ENCODE measurements at places on chromosomes 1 and 21. TPM values are rescaled to one million over a fixed set of nuclear protein-coding genes. Genes with fewer than 3 reads are reported as not detected.

The PKLR gene
- not detected for total RNA-seq

The AQP10 gene
- not detected for total RNA-seq

The ITLN2 gene
- total RNA-seq: not detected

The ZNF648 gene
- total RNA-seq: not detected

The HMCN1 gene
- 6.7 TPM for total RNA-seq

The LCE2C gene
- total RNA-seq: not detected

The C1QTNF12 gene
- not detected for total RNA-seq

The CRYZL1 gene
- total RNA-seq: 7.9 TPM

The SMPDL3B gene
- 2.9 TPM for total RNA-seq

The OR2L8 gene
- total RNA-seq: not detected

The PEAR1 gene
- 1.1 TPM for total RNA-seq

The PPM1J gene
- 2.2 TPM for total RNA-seq

The AGT gene
- not detected for total RNA-seq

The DCST1 gene
- not detected for total RNA-seq

The URB1 gene
- 11.1 TPM for total RNA-seq

- H3K27me3 ChIP-seq: no peaks in the 10 kb centered on the region
- H3K4me3 ChIP-seq: no peak overlapping the region
- no peaks in the 10 kb centered on the region for H3K4me1 ChIP-seq
- H3K36me3 ChIP-seq: peaks cover 100% of the 10 kb centered on the region
Observed at GRCh38 chr21:44079846-44080245, 27.4 kb upstream of the PWP2 start.

DNA sequence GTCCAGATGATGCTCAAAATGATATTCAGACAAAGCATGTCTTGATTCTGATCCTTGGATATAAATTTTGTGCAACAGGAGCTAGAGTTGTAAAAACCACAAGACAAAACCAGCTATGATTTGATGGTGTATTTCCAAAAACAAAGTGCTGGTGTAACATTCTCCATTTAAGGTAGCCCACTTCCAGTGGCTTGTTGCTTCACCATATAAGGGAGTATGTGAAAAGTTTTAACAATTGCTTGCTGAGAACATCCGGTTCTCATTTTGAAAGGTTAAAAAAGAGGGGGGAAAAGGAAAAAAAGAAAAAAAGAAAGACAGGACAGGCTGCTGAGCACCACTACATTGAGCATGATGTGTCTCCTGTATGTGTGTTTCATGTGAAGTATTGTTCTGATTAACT, 123.6 kb downstream of the MACF1 start:
- H3K36me3 ChIP-seq: peaks cover 100% of the 10 kb centered on the region
- peak overlapping the region; percentile 53 for H3K27ac ChIP-seq

DNA sequence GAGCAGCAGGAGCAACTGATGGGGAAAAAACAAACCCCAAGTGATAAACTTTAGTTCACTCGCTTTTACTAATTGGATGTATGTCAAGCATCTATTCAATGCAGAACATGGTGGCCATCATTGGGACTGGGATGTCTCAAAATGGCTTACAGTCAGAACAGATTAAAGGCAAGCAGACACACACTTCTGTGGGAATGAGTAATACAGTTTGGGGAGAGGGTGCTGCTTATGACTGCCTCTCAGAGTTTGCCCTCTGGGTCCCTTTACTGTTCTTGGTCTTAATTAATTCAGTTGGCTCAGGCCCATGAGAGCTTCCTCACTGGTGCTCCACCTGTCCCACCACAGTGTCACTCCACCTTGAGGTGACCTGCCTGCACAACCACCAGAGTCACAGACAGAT, 119.5 kb downstream of the TBX19 start:
- no peaks in the 10 kb centered on the region for H3K4me1 ChIP-seq
- H3K36me3 ChIP-seq: no peaks in the 10 kb centered on the region
- H3K4me3 ChIP-seq: no peak overlapping the region
- H3K27me3 ChIP-seq: no peaks in the 10 kb centered on the region
- no peak overlapping the region for H3K27ac ChIP-seq

- no peaks in the 10 kb centered on the region for H3K4me1 ChIP-seq
- DNase-seq: no peak
- H3K27me3 ChIP-seq: no peaks in the 10 kb centered on the region
- H3K27ac ChIP-seq: no peak overlapping the region
Observed at GRCh38 chr1:100423832-100424337, 71.6 kb downstream of the CDC14A start.

DNA sequence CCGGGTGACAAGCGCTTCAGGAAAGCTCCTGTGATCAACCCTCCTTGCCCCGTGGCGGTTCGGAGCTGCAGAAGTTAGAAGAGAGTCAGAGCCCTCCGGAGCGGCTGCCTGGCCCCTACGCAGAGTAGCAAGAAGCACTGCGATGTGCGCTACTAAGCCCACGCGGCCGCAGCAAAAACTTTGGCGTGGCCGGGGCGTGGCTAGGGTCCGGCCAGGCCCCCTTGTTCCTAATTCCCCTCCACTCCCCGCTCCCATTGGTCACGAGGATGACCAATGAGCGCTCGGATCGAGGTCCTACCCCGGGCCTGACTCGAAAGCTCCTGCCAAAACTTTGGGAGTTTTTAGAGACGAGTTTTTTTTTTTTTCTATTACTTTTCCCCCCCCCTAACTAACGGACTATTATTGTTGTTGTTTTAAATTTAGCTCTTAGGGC, at the start of gene HLX:
HLX (plus strand) TSS at position 368 of the 433 bp plus-strand sequence. CDS start 415 bp downstream, outside the sequence.
- peak; percentile 60 for DNase-seq
- H3K4me3 ChIP-seq: peak within 1 kb of the TSS; percentile 80
- peak within 1 kb of the TSS; percentile 94 for H3K27ac ChIP-seq
- no peaks in the 10 kb centered on the region for H3K36me3 ChIP-seq
- H3K27me3 ChIP-seq: peaks cover 19% of the 10 kb centered on the region
- H3K4me1 ChIP-seq: peaks cover 74% of the 10 kb centered on the region

- no peak for DNase-seq
- no peak overlapping the region for H3K4me3 ChIP-seq
- peak overlapping the region; percentile 27 for H3K27ac ChIP-seq
Observed at GRCh38 chr1:56571448-56571847, 7.9 kb downstream of the PLPP3 start.

DNA sequence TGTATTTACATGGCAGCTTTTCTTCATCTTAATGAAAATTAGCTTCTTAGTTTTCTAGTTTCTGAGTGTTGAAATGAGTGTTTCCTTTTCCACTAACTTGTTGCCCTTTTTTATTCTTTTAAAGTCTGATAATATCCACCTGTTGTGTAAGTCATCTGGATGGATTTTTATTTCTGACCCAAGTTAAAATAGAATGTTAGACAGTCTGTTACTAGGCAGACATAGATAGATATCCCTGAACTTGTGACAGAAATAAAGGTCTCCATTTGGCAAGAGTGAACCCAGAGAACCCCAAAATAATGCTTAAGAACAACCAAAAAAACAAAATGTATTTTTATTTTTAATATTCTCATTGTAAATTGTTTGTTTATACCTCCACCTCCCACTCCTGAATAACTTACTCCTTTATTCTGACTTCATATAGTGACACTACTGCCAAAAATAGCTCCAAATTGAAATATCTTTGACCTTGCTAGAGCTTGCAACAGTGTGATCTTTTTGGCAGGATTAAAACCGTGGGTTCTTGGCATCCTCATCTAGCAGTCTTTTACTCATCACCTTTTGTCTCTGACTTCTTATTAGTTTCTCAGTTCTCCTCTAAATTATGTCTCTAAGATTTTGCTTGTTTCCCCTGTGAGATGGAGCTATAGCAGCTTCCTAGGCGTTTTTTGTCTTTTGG, 26.9 kb upstream of the SH3D21 start:
- no peaks in the 10 kb centered on the region for H3K36me3 ChIP-seq
- peaks cover 61% of the 10 kb centered on the region for H3K4me1 ChIP-seq
- H3K4me3 ChIP-seq: no peak overlapping the region
- no peaks in the 10 kb centered on the region for H3K27me3 ChIP-seq

DNA sequence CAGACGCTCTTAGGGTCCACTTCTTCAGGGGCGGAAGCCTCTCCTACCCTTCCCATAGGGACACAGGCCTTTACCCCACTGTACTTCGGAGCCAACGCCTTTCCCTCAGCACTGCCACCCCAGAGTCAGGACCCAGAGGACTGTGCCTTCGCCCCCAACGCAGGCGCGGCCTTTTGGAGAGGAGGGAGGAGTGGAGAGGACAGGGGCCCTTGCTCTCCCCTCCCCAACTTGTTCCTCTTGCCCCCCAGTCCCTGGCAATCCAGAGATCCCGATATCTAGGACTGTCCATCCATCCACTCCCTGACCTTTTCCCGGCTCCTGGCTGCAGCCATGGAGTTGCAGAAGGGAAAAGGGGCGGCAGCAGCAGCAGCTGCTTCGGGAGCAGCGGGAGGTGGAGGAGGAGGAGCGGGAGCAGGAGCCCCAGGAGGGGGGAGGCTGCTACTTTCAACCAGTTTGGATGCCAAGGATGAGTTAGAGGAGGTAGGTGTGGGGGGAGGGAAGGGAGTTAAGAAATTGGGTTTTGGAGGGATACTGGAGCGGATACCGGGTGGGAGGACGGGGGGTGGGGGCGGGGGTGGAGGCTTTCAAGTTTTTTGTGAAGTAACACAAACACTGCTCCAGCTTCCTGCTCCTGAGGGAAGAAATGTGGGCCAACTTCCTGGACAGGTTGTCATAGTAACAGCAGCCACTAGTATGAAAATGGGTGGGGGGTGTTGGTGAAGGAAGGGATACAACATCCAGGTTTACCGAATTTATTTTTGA, 636 bp downstream of the INTS3 start:
- H3K27ac ChIP-seq: peak overlapping the region; percentile 99
- peaks cover 35% of the 10 kb centered on the region for H3K4me1 ChIP-seq
- H3K27me3 ChIP-seq: no peaks in the 10 kb centered on the region
- no peak for DNase-seq

- peaks cover 73% of the 10 kb centered on the region for H3K4me1 ChIP-seq
- no peaks in the 10 kb centered on the region for H3K27me3 ChIP-seq
- DNase-seq: no peak
- H3K27ac ChIP-seq: peak overlapping the region; percentile 86
- H3K4me3 ChIP-seq: no peak overlapping the region
Observed at GRCh38 chr1:31572323-31573104, 3.8 kb upstream of the TINAGL1 start.

- no peaks in the 10 kb centered on the region for H3K27me3 ChIP-seq
- H3K27ac ChIP-seq: no peak overlapping the region
- no peaks in the 10 kb centered on the region for H3K4me1 ChIP-seq
- DNase-seq: no peak
Observed at GRCh38 chr1:212819726-212820125, 27.7 kb downstream of the SPATA45 start.

DNA sequence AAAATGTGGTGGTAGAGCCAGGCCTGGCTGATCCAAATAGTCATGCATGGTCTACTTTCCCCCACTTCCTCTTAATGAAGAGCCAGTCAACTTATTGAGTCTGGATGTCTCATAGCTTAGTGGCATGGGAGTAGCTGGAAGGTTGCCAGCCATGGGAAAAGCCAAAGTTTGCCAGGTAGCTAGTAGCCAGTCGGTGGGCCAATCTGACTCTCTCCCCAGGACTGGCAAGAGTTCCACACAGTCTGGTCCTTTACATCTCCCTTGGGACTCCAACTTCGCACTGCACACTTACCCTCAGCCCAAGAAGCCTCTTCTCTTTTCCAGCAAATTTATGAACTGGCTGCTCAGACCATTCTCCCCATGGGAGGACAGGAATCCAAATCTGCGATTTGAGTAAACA, 8.3 kb downstream of the WARS2 start:
- H3K4me3 ChIP-seq: no peak overlapping the region
- H3K27me3 ChIP-seq: no peaks in the 10 kb centered on the region
- no peak for DNase-seq
- no peak overlapping the region for H3K27ac ChIP-seq
- peaks cover 4% of the 10 kb centered on the region for H3K36me3 ChIP-seq

- no peaks in the 10 kb centered on the region for H3K4me1 ChIP-seq
- no peak for DNase-seq
- no peaks in the 10 kb centered on the region for H3K27me3 ChIP-seq
- H3K36me3 ChIP-seq: no peaks in the 10 kb centered on the region
Observed at GRCh38 chr1:216830424-216831210, 107.4 kb upstream of the ESRRG start.

Data from esophagus squamous epithelium (tissue), 5 donors.